Stimulated activated CD8-positive, alpha-beta memory T cell treated with anti-CD3 and anti-CD28 coated beads, Interleukin-7, amount 100 ng/mL, for 1 hour (primary cell): ENCODE measurements at places on chromosomes 5 and 9.

GRCh38 chr9:79639354-79639753 is 67.6 kb downstream of the TLE4 start:
- no peak for DNase-seq

GRCh38 chr9:95167998-95168397 is 149.5 kb downstream of the FANCC start:
- DNase-seq = peak; percentile 4

DNA sequence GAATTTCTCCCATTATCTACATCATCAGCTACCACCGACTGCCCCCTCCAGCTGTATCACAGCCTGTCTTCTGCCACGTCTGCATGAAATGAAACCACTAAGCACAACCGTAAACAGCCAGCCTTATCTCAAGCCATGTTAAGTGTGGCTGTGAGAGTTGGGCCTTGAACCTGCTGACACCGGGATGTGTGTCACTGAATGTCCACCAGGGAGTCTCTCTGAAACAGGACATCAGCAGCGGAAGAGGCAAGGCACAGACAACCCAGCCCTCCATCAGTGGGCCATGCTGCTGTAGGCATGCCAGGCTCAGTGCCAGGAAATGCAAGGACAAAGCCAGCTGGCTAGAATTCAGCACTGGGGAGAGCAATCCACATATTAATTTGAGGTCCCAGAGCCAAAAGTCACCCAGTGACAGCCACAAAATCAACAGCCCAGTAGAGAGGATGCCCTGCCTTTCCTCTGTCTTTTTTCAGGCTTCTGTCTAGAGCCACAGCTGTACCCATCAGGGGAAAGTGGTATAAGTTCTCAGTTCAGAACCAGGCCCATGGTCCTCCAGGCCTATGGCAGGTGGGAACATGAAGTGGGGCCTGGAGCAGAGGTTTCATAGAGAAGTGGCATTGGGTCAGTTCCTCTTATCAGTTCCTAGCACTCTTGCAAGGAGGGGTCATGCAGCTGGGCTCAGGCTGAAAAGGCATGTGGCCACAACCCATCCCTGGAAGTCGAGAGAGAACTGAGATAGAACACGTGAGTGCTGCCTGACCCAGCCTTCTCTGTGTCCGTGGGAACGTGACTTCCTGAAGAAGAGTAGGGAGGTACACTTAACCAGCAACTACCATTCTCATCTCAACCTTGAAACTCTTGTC is 199.4 kb downstream of the ESM1 start:
- no peak for DNase-seq

DNA sequence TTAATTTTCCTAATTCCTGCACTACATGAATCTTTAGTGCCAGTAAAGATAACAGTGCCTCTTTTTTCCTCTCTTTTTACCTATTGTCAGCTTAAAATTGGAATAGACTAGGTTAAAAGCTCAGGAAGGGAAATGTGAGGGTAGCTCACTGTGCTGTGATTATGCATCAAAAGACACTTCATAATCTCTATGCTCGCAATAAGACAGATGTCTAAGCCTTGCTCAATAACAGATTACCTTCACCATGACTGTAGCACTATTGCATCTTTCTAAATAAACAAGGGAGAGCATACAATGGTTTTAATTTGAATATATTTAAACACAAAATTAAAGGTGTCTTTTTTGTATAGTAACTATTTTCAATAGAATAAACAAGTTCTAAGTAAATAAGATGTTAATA is 130.1 kb downstream of the FBN2 start:
- DNase-seq = no peak

DNA sequence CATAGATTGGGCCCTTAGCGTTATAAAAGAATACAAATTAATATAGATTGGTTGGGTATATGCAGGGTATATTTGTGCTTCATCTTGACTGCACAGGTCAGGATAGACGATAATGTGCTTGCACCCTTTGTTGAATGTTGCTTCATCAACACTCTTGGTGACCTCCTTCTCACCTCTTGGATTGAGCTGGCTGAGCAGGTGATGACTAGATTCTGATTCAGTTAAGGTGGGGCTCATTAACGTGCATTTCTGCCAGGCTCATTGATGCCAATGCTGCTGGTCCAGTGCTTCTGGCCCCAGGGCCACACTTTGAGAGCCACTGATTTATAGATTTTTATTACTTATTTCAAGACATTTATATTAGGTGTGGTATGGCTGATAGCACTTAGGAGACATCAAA is 27.7 kb downstream of the PCSK5 start:
- no peak for DNase-seq

GRCh38 chr9:71816916-71817451 is 48.7 kb upstream of the CEMIP2 start:
- no peak for DNase-seq

- no peak for DNase-seq
Measured at GRCh38 chr9:137488327-137488653, 29.2 kb upstream of the NSMF start.

DNA sequence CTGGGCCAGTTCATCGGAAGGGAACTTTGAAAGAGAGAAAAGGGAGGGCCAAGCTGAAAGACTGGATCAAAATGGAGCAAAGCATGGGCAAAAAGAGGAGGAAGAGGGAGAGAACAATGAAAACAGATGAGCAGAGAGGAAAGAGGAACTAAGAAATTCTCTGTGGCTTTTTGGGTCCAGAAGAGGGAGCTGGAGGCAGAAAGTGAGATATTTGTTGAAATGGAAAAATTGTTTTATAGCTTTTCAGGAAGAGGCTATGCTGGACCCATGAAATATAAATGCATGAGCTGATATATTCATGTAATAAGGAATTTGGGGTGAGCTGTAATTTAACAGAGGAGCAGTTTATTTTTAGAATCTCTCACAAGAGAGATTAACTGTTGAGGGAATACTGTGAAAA is 457.3 kb downstream of the DMAC1 start:
- DNase-seq = no peak

DNA sequence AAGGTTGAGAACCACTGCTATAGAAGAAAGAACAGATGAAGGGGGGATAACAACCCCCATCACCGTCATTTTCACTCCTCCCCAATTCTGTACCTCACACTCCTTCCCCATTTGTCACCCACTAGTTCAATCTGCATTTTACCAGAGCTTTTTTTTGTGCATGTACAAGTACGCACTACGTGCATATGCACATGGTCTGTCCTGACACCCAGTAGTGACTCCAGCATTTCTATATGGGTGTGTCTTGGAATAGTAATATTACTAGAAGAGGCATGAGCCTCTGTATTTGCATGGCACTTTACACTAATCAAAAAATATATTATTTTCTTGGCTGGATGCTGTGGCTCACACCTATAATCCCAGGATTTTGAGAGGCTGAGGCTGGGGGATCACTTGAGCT is 38.7 kb downstream of the NIM1K start:
- no peak for DNase-seq

- no peak for DNase-seq
Measured at GRCh38 chr5:130290219-130290618, 386.0 kb downstream of the CHSY3 start.

DNA sequence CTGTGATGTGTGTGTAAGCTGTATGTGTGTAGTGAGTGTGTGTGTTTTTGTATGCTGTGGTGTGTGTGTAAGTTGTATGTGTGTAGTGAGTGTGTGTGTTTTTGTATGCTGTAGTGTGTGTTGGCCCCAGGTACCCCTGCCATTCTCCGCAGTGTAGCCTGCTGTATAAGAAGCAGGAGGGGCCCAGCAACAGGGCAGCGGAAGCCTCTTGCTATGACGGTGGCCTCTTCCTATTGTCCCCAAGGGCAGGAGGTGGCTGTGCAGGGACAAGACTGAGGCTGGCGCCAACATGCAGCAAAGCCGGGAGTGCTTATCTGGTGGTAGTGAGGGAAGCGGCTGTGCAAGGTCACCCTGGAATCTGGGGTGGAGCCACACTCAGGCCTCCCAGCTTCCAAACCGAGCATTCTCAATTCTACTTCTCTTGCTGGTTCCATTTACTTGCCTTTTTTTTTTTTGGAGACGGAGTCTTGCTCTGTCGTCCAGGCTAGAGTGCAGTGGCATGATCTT is 5.1 kb downstream of the SPAAR start:
- DNase-seq = no peak

DNA sequence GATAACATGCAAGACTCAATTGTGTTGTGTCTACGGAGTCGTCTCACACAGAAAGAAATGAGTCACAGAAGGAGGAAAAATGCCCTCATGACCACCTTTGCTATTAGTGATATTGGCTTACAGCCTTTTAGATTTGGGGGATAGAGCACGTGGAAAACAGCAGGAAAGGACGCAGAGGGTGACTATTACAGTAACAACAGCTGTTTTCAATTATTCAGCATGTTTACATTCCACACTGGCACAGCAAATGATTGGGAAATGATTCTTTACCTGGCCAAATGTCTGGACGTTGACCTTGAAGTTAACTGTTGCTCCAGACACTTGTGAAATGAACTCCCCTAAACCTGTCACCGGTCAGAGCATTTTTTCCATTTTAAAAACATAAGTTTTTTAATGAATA is 46.8 kb downstream of the APTX start:
- no peak for DNase-seq

DNA sequence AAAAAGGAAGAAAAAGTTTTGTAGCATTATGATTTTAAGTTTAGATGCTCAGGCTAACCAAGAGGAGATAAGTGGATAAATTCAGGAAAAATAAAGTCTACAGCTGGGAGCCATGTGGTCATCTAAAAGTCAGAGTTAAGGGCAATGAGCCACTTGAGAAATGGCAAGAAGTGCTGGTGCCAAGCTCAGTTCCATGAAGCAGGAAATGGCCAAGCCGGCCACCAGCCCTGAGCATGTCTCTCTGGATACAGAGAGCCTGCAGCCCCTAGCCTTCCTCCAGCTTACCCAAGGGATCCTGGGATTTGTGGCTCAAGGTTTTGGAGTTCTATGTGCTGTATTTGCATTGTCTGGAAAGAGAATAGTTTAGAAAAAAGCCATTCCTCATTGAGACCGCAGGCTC is 12.2 kb upstream of the S1PR3 start:
- no peak for DNase-seq

DNA sequence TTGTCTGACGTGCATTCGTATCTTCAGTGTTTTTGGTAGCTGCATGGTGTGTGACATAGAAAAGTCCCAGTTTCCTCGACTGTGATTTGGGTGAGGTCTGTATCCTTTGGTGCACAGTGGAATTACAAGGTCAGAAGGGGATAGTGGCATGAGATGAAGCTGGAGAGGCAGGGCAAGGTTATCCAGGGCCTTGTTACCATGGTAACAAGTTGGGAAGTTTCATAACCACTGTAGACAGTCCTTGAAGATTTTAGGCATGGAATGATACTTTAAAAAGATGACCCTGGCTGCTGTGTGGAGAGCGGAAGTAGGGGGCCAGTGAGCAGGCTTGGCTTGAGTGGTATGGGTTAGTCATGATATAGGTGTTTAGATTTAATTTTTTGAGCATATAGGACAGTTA is 11.9 kb downstream of the EHMT1 start:
- no peak for DNase-seq
